Hematopoietic multipotent progenitor cell treated with erythropoietin and hydrocortisone succinate and interleukin-3 and kit ligand, for 8 days (in vitro differentiated cells): ENCODE measurements at places on chromosomes 16 and 17.

GRCh38 chr16:14098081-14098480 lies 27.0 kb downstream of the MRTFB start:
- DNase-seq: no peak

DNA sequence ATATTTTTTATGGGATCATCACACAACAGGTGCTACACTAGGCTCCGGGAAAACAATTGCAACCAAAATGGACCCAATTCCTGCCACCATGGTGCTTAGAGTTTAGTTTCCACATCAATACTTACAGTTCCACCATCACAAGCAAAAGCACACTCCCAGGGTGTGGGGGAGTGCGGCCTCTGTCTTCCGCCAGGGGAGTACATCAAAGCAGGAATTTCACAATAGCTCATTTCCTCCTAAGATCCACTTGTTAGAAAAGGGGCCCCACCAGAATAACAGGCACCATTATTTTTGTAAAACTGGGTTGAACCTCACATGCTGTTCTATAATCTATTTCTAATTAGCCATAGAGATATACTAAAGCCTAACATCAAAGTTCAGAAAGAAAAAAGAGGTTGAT lies 44.3 kb upstream of the PSMD7 start:
- DNase-seq: no peak

DNA sequence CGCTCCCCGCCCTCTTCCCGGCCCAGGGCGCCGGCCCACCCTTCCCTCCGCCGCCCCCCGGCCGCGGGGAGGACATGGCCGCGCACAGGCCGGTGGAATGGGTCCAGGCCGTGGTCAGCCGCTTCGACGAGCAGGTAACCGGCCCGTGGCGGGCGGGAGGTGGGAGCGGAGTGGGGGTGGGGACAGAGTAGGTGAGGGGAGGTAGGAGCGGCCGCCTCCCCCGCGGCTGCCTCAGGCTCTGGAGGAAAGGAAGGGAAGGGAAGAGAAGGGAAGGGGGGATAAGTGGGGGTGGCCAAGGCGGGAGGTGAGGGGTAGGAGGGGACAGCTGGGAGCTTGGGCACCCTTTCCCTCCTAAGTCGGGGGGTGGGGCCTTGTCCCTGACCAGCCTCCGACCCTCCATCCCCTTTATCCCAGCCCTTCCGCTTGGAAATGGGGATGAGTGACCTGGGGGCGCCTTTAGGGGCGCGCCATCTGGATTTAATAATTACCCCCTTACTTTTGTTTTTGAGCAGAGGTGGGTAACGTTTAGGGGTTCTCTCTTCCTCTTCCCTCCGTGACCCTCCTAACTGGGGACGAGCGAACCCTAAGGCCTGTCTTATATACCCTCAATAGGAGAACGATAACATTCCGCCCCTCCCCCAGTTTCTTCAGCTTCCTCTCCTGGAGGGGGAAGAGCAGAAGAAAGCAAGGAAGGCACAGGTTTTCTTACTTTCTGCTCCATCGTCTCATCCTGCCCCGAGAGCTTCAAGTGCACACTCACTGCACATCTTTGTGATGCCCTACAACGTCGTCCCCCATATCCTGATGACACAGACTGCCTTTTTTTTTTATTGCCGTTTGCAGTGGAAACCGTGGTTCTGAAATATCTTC lies 694 bp downstream of the NF1 start:
- DNase-seq: peak; percentile 36

GRCh38 chr17:78739331-78739931 lies 42.6 kb downstream of the CYTH1 start:
- no peak for DNase-seq

GRCh38 chr17:59558953-59559352 lies 6.5 kb upstream of the DHX40 start:
- DNase-seq: peak; percentile 27

GRCh38 chr16:66541388-66542355 lies 8.2 kb downstream of the TK2 start:
- DNase-seq: no peak
